ENCODE measurements at places on chromosomes 6 and 20.

GRCh38 chr6:56278171-56278591 lies 30.8 kb upstream of the COL21A1 start:
- DNase-seq, result no peak

DNA sequence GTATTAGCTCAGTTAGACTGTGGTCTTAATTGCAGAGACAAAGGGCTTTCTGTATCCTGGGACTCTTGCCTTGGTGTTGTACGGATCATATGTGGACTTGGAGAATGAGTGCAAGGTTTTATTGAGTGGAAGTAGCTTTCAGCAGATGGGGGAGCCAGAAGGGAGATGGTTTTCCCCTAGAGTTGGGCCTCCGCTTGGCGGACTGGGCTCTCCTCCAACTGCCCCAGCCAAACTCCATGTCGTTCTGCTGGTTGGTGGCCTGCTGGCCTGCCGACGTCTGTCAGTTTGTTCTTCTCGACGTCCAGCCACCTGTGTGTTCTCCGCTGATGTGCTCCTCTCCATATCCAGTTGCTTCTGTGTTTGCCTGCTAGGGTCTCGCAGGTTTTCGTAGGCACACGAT lies 189.5 kb upstream of the FLRT3 start:
- no peak for DNase-seq

GRCh38 chr6:152127432-152128165 lies 320.1 kb downstream of the ESR1 start:
- DNase-seq, result no peak

- no peak for DNase-seq
These were observed 69.0 kb upstream of the STXBP5 start for GRCh38 chr6:147135211-147135681.

- DNase-seq, result no peak
These were observed 24.7 kb downstream of the C20orf203 start for GRCh38 chr20:32648761-32649650.

GRCh38 chr6:12075067-12075563 lies 63.0 kb downstream of the HIVEP1 start:
- no peak for DNase-seq

DNA sequence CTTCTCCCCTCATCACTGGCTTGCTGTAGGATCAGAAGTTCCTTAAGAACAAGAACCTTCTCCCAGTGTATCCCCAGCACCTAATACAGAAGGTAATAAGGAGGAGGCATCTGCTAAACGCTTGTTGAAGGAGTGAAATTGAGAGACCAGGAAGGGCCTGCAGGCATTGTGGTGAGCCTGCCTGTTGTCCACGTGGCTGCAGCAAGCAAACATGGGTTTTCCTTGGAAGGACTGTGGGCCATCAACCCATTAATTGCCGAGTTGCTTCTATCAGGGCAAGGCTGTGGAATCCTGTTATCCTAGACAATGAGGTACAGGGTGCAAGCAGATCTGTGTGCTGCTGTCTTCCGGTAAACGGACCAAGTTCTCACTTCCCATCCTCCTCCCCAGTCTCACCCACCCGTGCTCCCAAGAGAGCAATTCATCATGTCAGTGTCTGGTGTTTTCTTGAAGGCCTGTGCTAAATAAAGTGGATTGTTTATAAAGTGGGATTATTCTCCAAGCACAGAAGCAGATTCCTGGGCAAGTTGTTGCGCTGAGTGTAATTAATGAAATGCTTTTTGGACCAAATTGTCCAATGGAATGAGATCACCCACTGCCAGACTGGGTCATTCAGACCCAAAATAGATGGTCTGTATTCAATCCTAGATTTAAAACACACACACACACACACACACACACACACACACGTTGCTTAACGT lies 164.6 kb upstream of the CDYL start:
- no peak for DNase-seq

DNA sequence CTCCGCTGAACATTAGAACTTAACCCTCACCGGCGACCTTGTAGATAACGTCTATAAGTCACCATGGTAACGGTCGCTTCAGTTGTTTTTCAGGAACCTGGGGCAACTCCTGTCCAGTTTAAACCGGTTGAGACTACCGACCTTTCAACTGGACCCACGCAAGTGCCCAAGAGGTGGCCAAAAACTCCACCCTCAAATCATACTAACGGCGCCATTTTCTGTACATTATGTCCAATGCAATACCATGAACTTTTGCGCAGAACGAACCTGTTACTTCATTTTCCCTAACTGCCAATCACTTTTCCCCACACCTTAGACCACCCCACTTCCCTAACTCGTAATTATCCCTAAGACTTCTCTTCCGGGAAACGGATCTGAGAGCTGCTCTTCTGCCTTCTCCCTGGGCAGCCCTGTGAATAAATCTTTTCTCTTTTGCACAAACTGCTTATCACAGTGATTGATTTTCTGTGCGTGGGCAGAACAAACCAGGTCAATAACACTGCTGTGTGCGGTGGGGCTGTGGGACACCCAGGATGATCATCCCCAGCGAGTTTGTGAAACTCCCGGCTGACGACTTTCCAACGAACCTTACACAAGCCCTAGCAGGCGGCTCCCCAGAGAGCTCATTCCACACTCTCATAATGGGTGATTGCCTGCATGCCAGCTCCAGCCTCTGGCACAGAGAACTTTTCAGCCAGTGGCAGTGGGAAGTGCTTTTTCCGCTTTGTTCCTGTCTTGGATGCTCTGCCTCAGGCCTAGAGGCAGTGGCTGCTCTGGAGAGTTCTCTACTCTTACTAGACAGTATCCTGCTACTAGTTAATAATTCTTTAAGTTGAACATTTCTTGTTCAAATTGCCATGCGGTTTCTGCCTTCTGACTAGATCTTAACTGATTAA lies 28.6 kb downstream of the GPX5 start:
- no peak for DNase-seq

DNA sequence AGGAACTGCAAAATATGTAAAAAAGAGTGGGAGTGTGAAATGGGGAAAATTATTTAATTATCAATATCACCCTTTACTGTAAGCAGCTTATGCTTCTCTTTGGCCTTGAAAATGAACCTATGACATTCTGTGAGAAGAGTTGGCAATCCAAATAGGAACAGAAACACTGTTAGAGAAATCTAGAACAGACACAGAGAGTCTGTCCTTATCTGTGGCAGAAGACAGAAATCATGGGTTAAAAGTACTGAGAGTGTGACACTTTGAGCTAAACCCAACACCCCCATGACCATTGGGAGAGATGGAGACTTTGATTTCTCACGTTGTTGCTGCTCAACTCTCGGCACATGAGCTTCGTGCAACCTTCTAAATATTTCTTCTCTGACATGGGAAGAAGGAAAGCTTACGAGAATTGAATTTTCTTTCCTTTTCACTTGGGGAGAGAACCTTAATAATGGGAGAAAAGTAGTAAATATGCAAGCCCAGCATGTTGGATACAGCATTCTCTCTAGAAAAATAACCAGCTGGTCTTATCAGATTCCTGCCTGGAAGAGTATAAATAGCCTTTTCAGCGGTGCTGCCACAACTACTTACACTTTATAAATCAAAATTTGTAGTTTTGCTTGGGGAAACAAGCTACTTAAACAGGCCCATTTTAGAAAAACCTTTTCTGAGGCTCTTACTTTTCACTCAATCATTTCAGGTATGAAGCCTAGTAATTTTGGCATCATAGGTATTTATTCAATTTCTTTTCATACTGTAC lies 49.4 kb upstream of the NOX3 start:
- DNase-seq, result no peak

DNA sequence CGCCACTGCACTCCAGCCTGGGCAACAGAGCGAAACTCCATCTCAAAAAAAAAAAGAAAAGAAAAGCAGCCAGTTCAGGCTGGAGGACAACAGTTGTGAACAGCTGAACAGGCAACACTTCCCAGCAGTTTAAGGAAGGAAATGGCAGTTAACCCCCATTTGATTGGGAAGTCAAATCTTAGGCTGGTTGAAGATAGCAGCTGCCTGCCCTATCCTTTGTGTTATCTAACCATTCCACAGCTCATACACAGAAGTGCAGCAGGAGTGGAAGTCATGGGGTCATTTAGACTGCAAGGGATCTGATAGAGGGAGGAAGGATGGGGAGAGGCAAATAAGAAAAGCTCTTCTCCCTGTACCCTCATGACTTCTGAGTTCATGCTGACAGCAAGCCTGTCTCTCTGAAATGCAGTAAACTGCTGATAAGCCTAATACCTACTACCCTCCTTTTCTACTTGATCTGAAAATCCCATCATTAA lies 35.3 kb downstream of the KCTD20 start:
- no peak for DNase-seq
